A549 treated with Mapracorat at 1 μM for 4 hours (cell line): ENCODE measurements at places on chromosomes 12 and 14. TPM values are rescaled to one million over a fixed set of nuclear protein-coding genes. Genes with fewer than 3 reads are reported as not detected.

DNAI7 gene
- total RNA-seq, result 0.07 to 0.52 TPM (median 0.08 TPM) in 5 replicates

KCNMB4 gene
- total RNA-seq, result 0.18 to 0.52 TPM (median 0.26 TPM) in 5 replicates

RNASE7 gene
- not detected in 5 replicates for total RNA-seq

CABP1 gene
- 0.14 to 0.33 TPM (median 0.22 TPM) in 5 replicates for total RNA-seq

LMNTD1 gene
- not detected in 5 replicates for total RNA-seq

SLC10A1 gene
- total RNA-seq, result not detected in 5 replicates

KRT77 gene
- not detected in 5 replicates for total RNA-seq

SLC35F4 gene
- total RNA-seq, result not detected in 5 replicates

KRT80 gene
- total RNA-seq, result 38.9 to 58.0 TPM (median 46.2 TPM) in 5 replicates

PPFIA2 gene
- not detected in 5 replicates for total RNA-seq

PEBP1 gene
- total RNA-seq, result 231 to 292 TPM (median 283 TPM) in 5 replicates

AQP6 gene
- total RNA-seq, result 0.11 TPM in 1 of 5 replicates, not detected in the others

MORN3 gene
- 0.10 to 0.34 TPM (median 0.30 TPM) in 5 replicates for total RNA-seq

ETFBKMT gene
- 0.58 to 1.4 TPM (median 0.79 TPM) in 5 replicates for total RNA-seq

C12orf54 gene
- total RNA-seq, result not detected in 5 replicates

OR9K2 gene
- not detected in 5 replicates for total RNA-seq
